Non-pigmented ciliary epithelial cell (primary cell): ENCODE measurements at places on chromosomes 5 and 9.

DNA sequence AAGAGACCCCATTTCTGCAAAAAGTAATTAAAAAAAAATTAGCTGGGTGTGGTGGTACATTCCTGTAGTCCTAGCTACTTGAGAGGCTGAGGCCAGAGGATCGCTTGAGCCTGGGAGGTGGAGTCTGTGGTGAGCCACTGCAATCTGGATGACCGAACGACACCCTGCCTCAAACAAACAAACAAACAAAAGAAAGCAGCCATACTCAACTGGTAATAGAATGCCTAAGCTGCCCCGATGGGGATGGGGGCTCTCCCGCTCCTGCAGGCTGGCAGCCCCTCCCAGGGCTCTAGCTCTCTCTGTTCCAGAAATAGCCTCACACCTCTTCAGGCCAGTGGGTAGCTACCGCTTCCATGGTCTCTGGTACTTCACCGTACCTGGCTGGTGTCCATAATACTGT, 241.8 kb downstream of the FANCC start:
- no peak for DNase-seq

GRCh38 chr9:1535051-1535450, 480.1 kb upstream of the SMARCA2 start:
- no peak for DNase-seq

DNA sequence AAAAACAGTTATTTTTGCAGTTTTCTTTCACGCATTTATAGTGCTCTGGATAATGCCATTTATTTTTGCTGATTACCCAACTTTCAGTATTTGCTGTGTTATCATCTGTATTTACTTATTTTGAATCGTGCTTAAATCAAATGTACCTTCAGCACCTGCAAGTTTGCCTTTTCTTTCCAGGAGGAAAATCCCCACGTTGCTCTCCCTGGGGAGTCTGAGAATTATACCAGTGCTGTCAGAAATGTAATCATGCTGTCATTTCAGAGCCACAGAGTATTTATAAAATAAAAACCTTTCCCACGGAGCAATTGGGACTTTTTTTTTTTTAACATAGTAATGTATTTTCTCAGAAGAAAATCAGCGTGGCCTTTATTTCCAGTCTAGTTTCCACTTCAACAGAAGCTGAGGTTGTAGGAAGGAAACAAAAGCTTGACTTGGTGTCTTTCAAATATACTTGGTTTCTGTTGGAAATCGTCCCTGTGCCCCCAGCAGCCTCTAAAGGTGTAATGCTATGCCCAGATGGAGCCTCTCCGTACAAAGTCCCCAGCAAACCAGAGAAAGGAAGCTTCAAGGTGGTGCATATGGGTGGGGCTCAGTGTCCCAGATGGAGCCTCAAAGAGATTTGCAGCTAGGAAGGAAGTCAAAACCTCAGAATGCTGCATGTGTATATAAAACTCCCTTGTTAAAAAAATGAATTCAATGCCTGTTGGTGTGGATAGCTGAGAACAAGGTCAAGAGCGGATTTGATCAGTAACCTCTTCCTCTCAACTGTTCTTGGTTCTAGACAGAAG, 2.1 kb downstream of the GPR150 start:
- no peak for DNase-seq

- no peak for DNase-seq
These were observed 206.3 kb downstream of the GABBR2 start for GRCh38 chr9:98502311-98502975.

GRCh38 chr9:35489313-35490154, at the start of gene RUSC2:
RUSC2 (plus strand) TSS chr9:35490111; CDS start chr9:35546522, 56,411 bp downstream.
- no peak for DNase-seq

DNA sequence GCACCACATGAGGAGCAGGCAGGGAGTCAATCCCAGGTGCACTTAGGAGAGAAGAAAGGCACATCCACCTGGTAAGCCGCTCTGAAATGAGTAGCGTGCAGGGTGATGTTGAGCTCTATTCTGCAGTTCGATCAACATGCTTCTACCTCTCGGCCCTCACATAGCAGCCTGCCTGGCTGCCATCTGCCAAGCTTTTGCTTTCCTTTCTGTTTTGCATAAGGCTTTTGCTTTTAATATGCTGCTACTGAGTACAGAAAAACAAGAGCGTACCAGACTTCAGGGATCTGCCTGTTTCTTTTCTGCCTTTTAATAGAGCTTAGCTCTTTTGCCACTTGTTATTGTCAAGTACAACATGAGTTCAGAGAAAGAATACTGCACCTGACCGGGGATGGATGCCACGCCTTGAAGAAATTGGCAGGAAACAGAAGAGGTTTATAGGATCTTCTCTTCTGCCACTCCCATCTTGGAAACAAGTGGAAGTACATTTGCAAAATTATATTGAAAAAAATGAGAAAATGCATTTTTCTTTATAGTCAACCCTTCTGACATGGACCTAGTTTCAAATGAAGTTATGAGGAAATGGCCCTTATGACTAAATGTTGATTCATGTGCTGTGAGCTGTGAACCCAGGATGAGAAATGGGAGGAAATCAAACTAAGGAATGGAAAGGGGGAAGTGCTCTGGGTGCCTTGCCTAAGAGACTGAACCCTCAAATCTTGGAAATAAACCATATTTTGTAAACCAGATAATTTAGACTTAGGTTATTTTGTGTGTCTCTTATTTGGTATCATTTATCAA, 4.0 kb upstream of the FCHO2 start:
- peak; percentile 47 for DNase-seq

- DNase-seq: no peak
These were observed 131.1 kb upstream of the ICE1 start for GRCh38 chr5:5291357-5291756.
